Cardiac muscle cell (in vitro differentiated cells and primary cell): ENCODE measurements at places on chromosomes 7 and 10. TPM values are rescaled to one million over a fixed set of nuclear protein-coding genes. Genes with fewer than 3 reads are reported as not detected.

The PRKG1 gene
- total RNA-seq, result 4.5 and 13.3 TPM in 2 replicates

The LAMB4 gene
- total RNA-seq, result not detected in 2 replicates

The AUTS2 gene
- 22.6 and 45.5 TPM in 2 replicates for total RNA-seq

The WNT16 gene
- total RNA-seq, result not detected in 2 replicates

The HGF gene
- total RNA-seq, result 0.11 and 0.66 TPM in 2 replicates

The TSPAN15 gene
- 179 and 289 TPM in 2 replicates for total RNA-seq

The HECW1 gene
- total RNA-seq, result 0.06 and 0.39 TPM in 2 replicates

GRCh38 chr10:27646604-27647175, 98.9 kb downstream of the MKX start:
- no peaks in the 10 kb centered on the region for H3K27me3 ChIP-seq
- no peaks in the 10 kb centered on the region for H3K36me3 ChIP-seq
- H3K4me1 ChIP-seq, result no peaks in the 10 kb centered on the region
- DNase-seq, result no peak
- H3K4me3 ChIP-seq, result no peak overlapping the region
- H3K27ac ChIP-seq, result no peak overlapping the region

GRCh38 chr7:149216402-149216801, 21.1 kb downstream of the ZNF282 start:
- H3K36me3 ChIP-seq, result peaks cover 56% of the 10 kb centered on the region
- H3K4me1 ChIP-seq, result no peaks in the 10 kb centered on the region
- no peak overlapping the region for H3K4me3 ChIP-seq
- DNase-seq, result peak; percentile 30
- H3K27me3 ChIP-seq, result no peaks in the 10 kb centered on the region
- H3K27ac ChIP-seq, result no peak overlapping the region

GRCh38 chr10:80502621-80503583, 34.8 kb upstream of the SH2D4B start:
- H3K4me3 ChIP-seq, result no peak overlapping the region
- H3K4me1 ChIP-seq, result peaks cover 16% of the 10 kb centered on the region
- no peak for DNase-seq
- H3K36me3 ChIP-seq, result no peaks in the 10 kb centered on the region
- no peak overlapping the region for H3K27ac ChIP-seq

- no peaks in the 10 kb centered on the region for H3K27me3 ChIP-seq
- peaks cover 16% of the 10 kb centered on the region for H3K36me3 ChIP-seq
- H3K4me3 ChIP-seq, result no peak overlapping the region
- no peak for DNase-seq
- H3K4me1 ChIP-seq, result no peaks in the 10 kb centered on the region
Measured at GRCh38 chr7:117772421-117772820, 100.8 kb downstream of the CTTNBP2 start.

DNA sequence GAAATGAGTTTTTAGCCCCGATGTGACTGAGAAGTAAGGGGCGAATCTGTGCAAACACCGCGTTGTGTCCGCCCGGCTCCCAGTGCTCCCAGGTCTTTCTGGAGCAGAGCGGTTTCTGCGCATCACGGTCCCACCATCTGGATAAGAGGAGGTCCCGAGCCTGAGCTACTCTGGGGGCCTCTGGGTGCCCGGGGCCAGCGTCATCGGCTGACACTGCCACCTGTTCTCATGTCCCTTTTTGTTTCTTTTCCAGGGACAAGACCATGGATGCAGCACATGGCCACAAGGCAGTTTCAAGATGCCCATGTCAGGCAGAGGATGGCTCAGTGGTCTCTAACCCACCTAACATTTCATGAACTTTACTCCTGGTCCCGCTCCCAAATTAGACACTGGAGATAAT, 24.9 kb downstream of the KLF6 start:
- H3K36me3 ChIP-seq, result no peaks in the 10 kb centered on the region
- peaks cover 11% of the 10 kb centered on the region for H3K4me1 ChIP-seq
- no peak overlapping the region for H3K27ac ChIP-seq

DNA sequence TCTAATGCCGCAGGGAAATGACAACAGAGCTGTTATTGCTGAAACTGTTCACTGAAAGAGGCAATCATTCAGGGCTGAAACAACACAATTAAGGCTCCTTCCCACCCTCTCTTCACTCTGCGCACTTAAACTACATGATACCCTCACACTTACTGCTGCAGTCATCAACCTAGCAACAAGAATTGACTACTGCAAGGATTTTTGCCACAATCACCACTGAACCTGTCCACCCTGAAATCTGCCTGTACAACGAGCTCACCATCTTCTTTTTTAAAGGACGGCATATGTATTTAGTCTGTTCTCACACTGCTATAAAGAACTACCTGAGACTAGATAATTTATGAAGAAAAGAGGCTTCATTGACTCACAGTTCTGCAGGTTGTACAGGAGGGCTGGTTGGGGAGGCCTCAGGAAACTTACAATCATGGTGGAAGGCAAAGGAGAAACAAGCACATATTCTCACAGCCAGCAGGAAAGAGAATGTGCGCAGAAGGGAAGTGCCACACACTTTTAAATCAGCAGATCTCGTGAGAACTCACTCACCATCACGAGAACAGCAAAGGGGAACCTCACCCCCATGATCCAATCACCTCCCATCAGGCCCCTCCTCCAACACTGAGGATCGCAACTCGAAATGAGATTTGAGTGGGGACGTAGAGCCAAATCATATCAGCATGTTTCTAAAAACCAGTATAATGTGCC, 131.7 kb downstream of the SORCS1 start:
- DNase-seq, result no peak
- H3K4me1 ChIP-seq, result peaks cover 44% of the 10 kb centered on the region
- no peaks in the 10 kb centered on the region for H3K36me3 ChIP-seq
- no peak overlapping the region for H3K4me3 ChIP-seq

DNA sequence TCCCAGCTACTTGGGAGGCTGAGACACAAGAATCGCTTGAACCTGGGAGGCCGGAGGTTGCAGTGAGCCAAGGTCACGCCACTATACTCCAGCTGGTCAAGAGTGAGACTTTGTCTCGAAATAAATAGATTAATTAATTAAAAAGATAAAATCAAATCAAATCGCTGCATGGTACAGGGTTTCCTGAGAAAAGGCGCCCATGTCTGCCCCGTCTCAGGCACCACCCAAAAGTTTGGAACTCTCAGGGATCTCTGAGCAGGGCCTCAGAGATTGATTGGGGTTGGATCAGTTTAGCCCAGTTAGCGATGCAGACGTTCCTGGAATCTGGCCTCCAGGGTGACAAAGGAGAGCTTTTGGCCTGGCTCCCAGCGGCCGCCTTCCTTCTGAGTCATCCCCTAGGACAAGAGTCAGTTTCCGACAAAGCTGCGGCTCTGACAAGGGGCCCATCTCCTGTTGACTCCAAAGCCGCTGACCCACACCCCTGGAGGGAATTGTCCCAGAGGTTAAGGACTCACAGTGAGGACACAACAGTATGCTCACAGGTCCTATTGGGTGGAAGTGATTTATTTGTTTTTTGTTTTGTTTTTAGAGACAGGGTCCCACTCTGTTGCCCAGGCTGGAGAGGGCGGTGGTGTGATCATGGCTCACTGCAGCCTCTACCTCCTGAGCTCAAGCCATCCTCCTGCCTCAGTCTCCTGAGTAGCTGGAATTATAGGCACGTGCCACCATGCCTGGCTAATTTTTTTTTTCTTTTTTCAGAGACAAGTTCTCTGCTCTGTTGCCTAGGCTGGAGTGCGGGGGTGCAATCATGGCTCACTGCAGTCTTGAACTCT, 6.8 kb downstream of the ORAI2 start:
- no peak overlapping the region for H3K27ac ChIP-seq
- H3K36me3 ChIP-seq, result peaks cover 3% of the 10 kb centered on the region
- H3K4me3 ChIP-seq, result no peak overlapping the region
- H3K4me1 ChIP-seq, result no peaks in the 10 kb centered on the region
- H3K27me3 ChIP-seq, result no peaks in the 10 kb centered on the region

DNA sequence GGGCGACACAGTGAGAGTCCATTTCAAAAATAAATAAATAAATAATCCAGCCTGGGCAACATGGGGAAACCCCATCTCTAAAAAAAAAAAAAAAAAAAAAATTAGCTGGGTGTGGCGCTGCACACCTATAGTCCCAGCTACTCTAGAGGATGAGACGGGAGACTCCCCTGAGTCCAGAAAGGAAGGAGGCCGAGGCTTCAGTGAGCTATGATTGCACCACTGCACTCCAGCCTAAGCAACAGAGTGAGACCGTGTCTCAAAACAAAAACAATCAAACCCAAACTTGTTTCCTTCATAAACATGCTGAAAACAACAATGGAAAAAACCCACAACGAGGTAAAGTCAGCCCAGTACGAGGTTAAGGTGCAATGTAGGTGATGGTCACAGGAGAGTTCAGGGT, 1.2 kb downstream of the COX19 start:
- H3K4me1 ChIP-seq, result peaks cover 10% of the 10 kb centered on the region
- H3K27ac ChIP-seq, result no peak overlapping the region
- DNase-seq, result no peak
- H3K27me3 ChIP-seq, result no peaks in the 10 kb centered on the region
- H3K4me3 ChIP-seq, result peak overlapping the region; percentile 97
